Stimulated activated CD4-positive, alpha-beta T cell treated with anti-CD3 and anti-CD28 coated beads, Interleukin-2, amount 100 ng/mL, for 4 hours (primary cell): ENCODE measurements at places on chromosomes 1 and 21.

DNA sequence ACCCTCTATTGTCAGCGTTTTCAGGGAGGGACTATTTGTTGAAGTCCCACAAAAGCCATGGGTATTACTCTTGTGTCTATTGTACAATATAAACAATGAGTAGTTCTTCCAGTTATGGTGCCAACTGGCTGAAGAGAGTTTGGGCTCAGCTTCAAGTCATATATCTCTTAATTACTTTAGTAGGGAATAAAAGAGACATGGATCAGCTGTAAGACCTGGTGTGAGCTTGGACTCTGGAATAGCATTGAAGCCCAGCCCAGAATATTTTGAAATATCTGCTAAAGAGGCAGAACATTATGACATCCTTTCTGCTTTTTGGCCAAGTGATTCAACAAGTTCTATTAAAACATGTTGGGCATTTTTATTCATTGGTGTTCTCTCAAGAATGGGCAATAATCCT, 224.9 kb downstream of the BACH1 start:
- no peak for DNase-seq

DNA sequence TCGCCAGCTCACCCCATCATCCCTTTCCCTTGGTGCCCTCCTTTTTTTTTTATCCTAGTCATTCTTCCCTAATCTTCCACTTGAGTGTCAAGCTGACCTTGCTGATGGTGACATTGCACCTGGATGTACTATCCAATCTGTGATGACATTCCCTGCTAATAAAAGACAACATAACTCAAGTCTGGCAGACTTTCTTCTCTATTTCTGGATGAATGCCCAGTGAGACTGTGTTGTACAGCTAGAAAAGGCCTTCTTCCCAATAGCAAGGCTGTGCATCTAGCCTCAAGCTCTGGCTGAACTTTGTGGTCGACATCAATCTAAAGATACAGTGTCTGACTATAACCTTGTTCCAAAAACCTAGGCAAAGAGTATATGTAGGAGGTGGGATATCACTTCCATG, 6.4 kb downstream of the IL24 start:
- DNase-seq = no peak

DNA sequence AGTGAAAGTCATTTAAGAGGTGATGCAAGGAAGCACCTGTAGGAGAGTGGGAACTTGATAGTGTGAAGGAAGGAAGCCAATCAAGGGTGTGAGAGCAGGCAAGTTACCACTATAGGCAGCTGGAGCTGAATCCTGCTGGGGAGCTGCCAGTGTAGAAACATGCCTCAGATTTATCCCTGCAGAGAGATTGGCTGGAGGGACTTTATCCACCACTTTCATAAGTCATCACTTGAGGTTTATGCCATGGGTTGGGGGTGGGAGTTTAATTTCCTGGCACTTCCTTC, 443.6 kb downstream of the PLPP3 start:
- no peak for DNase-seq

DNA sequence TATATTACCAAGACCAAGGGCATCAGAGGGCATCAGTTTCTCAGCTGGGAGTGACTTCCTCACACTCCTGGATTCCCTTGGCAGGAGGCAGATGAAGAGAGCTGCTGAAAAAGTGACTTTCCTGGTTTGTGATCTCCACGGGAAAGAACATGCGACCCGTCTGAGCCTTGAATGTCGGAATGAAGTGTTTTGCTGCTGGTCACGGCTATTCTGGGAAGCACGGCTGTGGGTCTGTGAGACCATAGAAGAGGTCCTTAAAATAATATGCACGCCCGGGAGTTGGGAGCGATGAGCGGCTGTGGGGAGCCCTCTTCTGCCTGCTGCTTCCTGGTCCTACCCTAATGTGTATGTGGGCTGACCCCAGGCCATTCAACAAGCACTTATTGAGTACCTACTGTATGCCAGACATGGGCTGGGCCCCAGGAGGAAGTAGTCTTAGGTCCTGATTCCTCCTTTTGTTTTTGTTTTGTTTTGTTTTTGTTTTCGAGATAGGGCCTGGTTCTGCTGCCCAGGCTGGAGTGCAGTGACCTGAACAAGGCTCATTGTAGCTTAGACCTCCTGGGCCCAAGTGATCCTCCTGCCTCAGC, 13.2 kb upstream of the UMODL1 start:
- DNase-seq = no peak

GRCh38 chr1:243313635-243314536, 58.0 kb downstream of the SDCCAG8 start:
- DNase-seq = no peak

DNA sequence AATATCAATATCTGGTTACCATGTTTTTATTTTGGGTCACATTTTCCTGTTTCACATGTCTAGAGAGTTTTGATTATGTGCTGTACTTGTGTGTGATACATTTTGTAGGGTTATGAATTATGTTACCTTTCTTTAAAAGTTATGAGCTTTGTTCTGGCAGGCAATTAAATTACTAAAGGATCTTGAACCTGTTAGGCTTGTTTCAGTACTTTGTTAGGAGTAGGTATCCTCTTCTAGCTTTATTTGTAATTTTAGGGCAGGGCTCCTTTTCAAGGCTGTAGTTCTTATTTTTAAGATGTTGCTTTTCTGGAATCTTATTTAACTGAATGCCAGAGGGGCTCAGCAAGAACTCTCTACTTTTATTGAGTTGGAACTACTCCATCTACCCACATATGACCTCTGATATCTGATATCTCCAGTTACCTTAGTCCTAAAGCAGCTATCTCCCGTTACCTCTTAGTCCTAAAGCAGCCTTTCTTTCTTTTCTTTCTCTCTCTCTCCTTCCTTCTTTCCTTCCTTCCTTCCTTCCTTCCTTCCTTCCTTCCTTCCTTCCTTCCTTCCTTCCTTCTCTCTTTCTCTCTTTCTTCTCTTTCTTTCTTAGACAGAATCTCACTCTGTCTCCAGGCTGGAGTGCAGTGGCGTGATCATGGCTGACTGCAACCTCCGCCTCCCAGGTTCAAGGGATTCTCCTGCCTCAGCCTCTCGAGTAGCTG, 23.8 kb downstream of the KCTD3 start:
- DNase-seq = no peak

GRCh38 chr1:222592171-222592570, 2.4 kb upstream of the TAF1A start:
- DNase-seq = no peak
